Activated T-helper 17 cell treated with anti-CD3 and anti-CD28 coated beads, Interleukin-2, amount 50 U/mL, for 72 hours (primary cell): ENCODE measurements at places on chromosomes 11 and 22.

GRCh38 chr22:46250783-46251125 lies 661 bp upstream of the CDPF1 start:
- no peak for ATAC-seq

DNA sequence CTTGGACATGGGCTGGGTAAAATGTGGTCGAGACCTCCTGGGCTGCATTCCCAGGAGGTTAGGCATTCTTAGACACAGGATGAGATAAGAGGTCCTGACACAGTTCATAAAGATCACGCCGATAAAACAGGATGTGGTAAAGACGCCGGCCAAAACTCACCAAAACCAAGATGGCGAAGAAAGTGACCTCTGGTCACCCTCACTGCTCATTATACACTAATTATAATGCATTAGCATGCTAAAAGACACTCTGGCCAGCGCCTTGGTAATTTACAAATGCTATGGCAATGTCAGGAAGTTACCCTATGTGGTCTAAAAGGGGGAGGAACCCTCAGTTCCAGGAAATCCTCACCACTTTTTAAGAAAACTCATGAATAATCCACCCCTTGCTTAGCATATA lies 983.3 kb downstream of the OPCML start:
- no peak for ATAC-seq

DNA sequence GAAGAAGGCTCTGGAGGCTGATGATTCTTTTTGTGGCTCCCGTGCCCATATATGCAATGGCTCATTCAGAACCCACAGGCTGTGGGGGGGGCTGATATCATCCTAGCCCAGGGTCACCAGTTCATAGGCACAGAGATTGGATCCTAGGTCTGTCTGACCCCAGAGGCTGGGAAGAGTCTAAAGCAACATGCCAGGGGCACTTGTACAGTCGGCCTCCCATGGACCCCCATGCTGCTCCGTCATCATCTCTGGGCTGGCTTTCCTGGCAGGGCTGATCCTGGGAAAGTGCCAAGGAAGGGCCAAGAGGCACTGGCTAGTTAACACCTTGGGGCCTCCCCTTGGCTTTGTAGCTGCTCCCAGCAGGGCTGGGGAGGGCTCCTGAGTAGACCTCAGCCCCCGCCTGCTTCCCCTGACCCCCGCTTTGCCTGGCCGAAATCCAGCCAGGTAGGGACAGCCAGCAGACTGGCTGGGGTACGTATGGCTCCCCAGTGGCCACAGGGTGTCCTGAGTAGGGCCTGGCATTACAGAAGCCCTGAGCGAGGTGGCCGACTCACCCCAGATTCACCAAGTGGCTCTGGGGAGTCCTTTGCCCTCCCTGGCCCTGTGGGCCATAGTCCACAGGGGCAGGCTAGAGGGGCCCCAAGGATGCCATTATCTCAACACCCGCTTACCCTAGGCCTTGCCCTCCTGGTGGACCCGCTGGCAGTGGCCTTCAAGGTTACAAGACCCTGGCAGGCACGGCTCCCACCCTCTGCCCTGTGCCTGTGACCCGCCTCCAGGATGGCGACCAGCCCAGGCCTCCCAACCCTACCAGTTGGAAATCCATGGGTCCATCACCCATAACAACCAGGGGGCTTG lies 22.5 kb downstream of the FADS3 start:
- no peak for ATAC-seq

- ATAC-seq, result no peak
Observed at GRCh38 chr11:130441719-130442118, 6.7 kb upstream of the ADAMTS15 start.

DNA sequence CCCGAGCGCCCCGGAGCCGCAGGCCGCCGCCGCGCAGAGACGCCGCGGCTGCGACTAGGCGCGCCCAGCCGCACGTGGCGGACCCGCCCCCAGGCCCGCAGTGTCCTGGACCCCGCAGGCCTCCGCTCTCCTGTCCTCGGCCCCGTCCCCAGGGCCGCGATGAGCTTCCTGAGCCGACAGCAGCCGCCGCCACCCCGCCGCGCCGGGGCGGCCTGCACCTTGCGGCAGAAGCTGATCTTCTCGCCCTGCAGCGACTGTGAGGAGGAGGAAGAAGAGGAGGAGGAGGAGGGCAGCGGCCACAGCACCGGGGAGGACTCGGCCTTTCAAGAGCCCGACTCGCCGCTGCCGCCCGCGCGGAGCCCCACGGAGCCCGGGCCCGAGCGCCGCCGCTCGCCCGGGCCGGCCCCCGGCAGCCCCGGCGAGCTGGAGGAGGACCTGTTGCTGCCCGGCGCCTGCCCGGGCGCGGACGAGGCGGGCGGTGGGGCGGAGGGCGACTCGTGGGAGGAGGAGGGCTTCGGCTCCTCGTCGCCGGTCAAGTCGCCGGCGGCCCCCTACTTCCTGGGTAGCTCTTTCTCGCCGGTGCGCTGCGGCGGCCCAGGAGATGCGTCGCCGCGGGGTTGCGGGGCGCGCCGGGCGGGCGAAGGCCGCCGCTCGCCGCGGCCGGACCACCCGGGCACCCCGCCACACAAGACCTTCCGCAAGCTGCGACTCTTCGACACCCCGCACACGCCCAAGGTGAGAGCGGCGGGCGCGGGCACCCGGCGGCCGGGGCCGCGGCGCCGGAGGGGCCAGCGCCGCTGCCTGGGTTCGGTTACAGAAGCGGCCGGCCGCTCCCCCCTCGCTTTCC lies 528 bp downstream of the WEE1 start:
- peak; percentile 46 for ATAC-seq

DNA sequence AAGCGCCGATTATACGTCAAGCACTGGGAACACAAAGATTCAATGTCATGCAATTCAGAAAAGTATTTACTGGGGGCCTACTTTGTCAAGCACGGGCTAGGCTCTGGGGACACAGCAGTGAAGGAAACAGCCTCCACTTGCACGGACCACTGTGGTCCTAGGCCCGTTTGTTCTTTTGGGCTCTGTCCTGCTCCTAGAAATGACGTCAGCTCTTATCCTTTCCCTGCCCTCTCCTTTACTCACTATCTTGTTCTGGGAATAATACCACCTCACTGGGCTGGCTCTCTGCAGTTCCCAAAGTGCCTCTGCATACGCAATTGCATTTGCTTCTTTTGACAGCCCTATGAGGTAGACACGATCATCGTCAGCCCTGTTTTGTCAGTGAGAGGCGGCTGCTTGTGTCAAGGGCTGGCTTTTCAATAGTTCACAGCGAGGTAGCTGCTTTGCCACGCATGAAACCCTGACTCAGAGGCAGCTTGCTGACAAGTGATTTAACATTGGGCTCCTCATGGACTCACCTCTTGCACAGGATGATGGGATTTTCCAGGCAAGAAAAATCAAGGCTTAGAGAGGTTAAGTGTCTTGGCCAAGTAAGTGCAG lies 22.9 kb upstream of the IGSF22 start:
- no peak for ATAC-seq

- ATAC-seq, result no peak
Observed at GRCh38 chr22:31871480-31871879, 72.9 kb upstream of the YWHAH start.

GRCh38 chr11:125348674-125349309 lies 147.3 kb downstream of the FEZ1 start:
- ATAC-seq, result peak; percentile 43

- no peak for ATAC-seq
Observed at GRCh38 chr11:68469642-68470041, 9.1 kb downstream of the PPP6R3 start.

DNA sequence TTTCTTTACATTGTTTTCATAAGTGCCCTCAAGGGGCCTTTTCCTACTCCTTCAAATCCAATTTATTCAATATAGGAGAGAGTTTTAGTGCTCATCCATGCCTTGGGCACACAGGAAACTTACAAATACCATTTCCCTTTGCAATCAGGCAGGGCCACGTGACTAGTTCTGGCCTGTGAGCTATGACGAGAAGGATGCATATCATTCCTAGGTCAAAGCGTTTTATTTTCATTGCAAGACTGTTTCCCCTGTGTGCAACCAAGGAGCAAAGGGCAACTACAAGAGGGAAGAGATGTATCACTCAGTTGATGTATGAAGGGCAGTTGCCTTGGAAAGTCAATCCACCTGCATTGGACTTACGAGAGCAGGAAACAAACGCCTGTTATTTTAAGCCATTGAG lies 1.9 kb upstream of the TRAF6 start:
- no peak for ATAC-seq

DNA sequence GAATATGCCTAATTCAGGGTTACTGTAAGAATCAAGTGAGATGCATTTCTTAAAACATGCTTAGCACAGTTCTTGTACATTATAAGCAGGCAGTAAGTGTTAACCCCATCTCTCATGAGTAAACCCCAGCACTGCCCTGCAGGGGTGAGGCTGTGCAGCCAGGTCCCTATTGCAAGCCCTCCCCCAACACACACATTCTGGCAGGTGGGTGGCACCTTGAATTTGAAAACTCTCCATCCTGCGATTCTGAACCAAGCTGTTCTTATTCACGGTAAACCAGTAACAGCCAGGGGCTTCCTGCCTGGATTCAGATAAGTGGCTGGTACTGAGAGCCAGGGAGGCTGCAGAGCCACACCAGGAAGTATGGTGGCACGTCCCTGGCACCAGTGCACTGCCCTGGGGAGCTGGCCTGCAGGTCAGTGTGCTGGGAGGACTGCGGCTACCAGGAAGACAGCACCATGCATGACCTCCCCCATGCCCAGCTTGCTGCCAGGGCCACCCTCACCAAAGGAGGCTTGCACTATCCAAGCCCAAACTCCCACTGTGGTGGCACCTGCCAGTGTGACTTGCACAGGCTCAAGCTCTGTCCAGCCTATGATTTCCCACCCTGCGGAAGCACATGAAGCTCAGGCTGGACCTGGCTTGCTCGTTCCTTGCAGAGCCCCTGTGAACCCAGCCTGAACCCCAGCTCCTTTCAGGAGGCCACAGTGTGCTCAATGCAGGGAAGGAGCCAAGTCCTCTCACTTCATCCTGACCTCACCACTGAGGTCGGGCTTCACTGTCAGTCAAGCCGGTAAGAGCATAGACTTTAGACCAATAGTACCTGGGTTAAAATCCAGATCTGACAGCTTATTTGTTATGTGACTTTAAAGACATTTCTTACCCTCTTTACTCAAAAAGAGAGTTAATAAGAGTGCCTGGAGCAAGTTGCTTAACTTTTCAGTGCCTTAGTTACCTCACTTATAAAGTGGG lies 88.1 kb downstream of the MICAL2 start:
- ATAC-seq, result peak; percentile 17

- ATAC-seq, result no peak
Observed at GRCh38 chr11:130100381-130101095, 30.8 kb downstream of the APLP2 start.

GRCh38 chr22:44441401-44442185 lies 56.4 kb downstream of the RTL6 start:
- ATAC-seq, result no peak

DNA sequence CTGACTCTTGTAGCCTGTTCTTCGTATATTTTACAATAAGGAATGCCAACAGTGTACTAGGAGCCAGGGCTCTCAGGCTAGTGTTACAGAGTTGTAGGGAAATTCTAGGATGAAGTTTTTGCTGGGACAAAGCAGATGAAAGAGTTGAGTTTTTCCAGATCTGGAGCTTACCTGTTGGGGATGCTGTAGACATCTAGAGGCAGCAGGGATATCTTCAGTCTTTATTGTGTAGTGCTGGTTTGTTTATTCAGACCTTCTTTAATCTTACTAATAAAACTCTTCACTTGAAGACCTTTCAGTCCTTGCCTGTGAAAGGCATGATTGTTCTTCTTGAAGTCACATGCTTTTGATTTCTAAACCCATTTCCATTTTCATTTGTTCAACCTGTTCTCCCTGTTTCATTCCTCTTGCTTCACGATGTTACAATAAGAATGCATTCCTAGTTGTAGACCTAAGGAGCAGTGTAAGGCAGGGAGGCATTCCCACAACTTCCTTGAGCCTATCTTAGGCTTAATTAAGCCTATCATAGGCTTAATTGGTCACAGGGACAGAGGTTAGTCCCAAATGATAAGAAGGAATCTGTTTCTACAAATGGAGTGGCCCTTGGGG lies 7.9 kb upstream of the SLC37A2 start:
- ATAC-seq, result no peak

- ATAC-seq, result peak; percentile 52
Observed at GRCh38 chr11:60970369-60970774, 1.1 kb upstream of the CD6 start.

DNA sequence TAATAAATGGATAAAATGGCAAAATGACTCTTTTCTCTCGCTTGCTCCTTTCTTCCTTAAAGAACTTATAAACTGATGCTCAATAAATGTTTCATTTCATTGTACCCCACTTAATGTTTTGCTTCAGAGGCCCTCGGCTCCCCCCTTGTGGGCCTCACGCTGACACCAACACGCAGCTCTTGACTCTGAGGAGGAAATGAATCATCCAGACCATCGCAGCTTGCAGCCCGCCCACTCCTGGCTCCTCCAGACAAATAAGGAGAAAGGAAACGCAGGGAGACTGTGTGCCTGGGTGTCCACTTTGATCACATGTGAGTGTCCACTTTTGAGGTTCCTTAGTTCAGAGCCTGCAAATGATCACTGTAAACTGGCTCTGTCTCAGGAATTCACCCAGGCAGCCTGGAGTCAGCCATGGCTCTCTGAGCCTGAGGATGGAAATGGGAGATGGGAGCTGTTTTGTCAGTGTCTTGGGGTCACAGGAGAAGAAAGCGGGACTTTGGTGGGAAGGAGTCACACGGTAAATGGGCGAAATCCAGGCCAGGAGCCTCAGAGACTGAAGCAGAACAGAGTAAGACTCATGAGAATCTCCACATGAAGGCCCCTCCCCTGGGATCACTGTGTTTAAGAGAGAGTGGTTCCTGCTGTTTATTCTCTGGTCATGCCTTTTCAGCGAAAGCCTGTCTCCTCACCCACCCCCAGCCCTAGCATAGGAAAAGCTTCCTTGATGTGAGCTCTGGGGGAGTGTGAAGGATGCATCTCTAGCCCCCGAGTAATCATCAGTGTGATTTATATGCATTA lies 96.5 kb downstream of the CWC15 start:
- peak; percentile 93 for ATAC-seq

GRCh38 chr11:48093323-48093722 lies 113.0 kb downstream of the PTPRJ start:
- no peak for ATAC-seq

DNA sequence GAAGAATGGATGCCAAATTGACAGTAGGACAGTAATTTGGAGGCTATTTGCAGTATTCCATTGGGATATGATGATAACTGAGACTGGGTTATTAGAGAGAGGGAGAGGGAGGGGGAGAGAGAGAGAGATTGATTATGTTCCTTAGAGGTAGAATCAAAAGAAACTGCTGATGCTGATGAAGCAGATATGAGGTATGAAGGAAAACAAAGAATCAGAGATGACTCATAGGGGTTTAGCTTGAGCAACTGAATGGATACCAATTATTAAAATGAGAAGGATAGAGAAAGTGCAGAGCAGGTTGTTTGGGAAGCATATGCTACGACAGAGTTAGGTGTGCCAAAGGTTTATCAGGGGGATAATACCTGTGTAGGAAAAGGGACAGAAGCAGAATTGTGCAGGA lies 12.8 kb upstream of the NUCB2 start:
- ATAC-seq, result peak; percentile 58
